ENCODE measurements at places on chromosomes 5 and 9.
A peak's percentile ranks its signal among the peaks of the same experiment; 100 is the strongest.

DNA sequence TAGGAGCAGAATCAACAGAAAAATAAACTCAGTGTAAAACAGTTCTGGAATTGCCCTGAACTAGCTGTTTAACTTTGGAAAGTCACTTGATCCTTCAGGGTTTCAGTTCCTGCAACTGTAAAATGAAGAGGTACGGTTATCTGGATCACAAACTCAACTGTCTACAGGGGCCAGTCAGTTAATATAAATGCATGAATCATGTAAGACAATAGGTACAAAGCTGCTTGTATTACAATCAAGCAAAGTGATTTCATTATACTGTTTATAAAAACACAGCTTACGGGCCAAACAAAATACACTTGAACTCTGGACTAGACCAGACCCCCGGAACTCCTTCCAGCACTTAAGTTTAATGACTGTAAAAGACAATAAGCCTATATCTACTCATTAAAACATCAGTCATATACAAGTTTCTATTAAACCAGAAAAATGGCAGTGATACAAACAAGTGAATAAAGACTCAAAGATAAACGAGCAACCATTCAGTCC lies 73.0 kb downstream of the MRPS27 start:
- DNase-seq, result no peak

DNA sequence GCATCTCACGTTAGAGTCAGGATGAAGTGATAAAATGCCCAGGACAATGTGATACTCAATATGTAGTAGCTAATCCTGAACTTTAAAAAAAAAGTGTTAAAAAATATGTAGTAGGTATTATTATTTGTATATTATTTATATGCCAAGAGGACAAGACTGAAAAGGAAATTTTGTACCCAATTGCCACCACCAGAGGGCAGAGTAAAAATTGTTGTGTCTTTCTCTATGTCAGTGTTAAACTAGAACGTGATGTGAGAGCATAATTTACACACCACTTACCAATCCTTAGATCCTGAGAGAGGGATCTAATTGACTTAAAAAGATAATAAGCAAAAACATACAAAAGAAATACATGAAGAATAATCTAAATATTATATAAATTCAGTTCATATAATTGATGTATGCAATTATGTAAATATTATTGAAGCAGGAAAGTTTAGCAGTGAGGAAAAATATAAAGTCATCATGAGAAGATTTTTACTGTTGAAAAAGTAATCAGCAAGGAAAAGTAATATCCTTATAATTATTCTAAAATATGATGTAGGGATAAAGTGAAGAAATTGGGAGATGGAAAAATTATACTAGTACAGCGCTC lies 288.9 kb downstream of the RAB3C start:
- DNase-seq, result peak; percentile 56

- no peak for DNase-seq
These were observed 632 bp downstream of the UBAP1 start for GRCh38 chr9:34179213-34180136.

DNA sequence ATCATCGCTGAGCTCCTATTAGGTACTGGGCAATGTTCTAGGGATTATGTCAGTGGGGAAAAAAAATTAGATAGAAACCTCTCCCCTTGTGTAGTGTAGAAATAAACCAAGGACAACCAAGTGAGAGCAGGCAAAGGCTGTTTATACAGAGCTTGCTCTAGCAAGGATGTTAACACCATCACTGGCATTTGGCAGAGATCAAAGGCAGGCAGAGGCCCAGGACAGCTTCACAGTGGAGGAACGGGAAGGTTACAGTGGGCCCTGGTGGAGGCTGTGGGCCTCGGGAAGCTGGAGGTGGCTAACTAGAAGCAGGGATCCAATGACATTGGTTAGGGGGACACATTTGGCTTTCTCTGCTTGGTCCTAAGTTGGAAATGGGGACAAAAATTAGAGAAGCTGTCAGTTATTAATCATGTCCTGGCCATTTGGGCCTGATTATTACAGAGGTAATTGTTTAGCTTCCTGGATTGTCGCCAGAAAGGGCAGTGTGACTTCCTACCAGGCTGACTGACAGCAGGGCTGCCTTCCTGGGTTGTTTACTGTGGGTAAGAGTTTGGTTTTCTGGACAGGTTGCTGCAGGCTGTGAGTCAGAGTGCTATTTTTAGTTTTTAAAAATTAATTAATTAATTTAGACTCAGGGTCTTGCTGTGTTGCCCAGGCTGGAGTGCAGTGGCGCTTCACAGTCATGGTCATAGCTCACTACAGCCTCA lies 259.3 kb downstream of the ROR2 start:
- no peak for DNase-seq

GRCh38 chr5:172901788-172902496 lies 57.3 kb upstream of the RPL26L1 start:
- DNase-seq, result no peak

GRCh38 chr9:37471942-37472684 lies 6.9 kb upstream of the ZBTB5 start:
- DNase-seq, result no peak

DNA sequence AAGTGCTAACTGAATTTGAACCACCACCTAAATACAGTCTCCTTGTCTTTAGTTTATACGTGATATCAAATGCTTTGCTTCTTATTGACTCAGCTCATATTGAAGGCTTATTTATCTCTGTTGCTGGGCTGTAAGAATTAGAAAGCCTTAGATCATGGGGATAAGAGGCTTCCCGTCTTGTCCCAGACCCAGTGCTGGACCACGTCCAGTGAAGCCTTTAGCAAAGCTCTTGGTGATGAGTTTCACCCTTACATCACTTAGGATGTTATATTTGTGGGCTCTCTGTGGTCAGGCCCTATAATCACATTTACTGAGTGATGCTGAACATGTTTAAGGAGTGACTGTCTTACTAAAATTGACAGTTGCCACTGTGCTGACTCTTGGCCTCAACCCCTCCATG lies 11.2 kb downstream of the FAM240B start:
- no peak for DNase-seq

All from activated CD4-positive, alpha-beta T cell treated with anti-CD3 and anti-CD28 coated beads, Interleukin-2, Interleukin-6, amounts not matched to agents 100 ng/mL and 50 ng/mL, durations not matched to agents 16 hours and 8 hours (primary cell).